ENCODE measurements at places on chromosomes 7 and 10.

DNA sequence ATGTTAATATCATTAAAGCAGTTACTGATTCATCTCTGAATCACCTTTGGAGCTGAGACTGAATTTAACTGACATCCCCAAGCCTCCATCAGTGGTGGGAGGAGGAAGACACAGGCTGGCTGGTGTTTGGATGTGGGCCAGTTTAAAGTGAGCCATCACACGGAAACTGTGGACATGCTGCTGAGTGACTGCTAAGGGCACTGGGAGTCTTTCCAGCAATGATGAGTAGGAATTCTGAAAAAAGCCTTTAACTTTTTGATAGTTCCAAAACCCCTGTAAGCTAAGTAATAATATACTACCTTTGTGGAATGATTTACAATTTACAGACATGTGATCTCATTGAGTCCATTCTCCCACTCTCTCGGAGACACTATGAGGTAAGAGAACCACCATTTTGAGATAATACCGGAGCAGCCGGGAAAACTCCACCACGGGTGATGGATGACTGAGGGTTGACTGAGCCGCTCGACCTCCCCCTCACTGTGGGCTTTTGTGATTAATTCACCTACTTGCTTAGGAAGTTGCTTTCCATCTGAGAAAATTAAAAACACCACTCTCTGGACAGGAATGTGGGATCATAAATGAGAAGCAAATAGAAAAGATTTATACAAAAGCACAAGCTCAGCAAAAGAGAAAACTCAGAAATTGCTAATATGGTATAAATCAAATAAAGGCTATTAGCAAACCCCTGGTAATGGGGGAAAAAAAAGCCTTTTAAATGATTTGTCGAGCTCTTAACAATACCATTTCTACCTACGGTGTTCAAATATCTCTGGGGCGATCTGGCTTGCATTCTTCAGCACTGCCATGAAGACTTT is 194.8 kb downstream of the FANK1 start:
- no peak for DNase-seq

DNA sequence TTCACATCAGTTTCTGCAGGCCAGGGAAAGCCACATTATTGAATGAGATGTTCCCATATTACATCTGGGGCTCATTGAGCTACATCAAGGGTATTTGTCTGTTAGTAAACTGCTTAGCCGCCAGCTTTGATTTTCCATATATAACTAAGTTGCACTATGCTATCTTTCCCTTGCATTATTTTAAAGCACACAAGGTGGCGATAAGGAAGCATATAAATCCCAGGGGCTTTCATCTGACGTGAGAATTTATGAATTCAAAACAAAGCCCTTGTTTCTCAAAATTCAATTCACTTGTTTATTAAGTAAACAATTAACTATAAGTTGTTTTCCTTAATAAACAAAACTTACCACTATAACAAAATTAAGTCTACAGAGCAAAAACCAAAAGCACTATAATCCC is 334.1 kb upstream of the TPK1 start:
- DNase-seq, result no peak

DNA sequence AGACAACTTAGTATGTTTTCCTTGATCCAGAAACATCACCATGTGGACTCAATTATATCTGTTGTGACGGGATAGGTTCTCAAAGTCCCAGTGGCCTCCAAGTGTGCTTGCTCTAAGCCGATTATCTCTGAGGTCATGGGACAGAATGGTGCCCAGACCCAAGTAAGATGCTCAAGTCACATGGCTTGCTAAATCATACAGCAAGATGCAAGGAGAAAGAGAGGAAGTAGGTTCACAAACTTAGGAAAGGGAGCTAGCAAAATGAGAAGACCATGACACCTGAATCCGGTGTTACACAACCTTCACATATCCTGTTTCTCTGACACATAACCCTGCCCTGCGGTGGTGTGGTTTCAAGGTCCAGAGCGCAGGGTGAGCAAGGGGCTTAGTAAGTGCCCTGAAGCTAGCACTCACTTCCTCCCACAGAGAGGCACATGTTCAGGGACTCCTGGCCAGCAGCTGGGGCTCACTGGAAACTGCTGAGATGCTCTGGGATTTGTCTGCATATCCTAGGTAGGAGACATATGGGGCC is 590.9 kb upstream of the ANKRD30A start:
- no peak for DNase-seq

DNA sequence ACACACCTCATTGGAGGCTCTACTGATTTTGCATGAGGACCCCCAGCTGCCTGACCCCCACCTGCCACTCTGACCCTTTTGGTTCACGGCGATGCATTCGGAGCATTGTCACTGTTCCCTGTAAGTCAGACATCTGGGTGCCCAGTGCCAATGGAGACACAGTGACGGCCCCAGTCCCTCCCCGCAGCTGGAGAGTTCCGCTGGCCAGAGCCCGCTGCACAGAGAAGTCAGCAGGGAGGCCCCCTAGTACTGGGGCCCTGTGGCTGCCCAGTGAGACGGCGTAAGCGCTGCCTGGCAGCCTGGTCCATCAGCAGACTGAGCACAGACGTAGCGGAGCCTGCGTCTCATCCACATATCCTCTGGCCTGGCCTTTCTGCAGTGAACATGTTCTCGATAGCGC is 77.5 kb downstream of the NKX6-2 start:
- DNase-seq, result no peak

- DNase-seq, result no peak
Observed at GRCh38 chr10:122498521-122498920, 37.2 kb downstream of the HTRA1 start.

DNA sequence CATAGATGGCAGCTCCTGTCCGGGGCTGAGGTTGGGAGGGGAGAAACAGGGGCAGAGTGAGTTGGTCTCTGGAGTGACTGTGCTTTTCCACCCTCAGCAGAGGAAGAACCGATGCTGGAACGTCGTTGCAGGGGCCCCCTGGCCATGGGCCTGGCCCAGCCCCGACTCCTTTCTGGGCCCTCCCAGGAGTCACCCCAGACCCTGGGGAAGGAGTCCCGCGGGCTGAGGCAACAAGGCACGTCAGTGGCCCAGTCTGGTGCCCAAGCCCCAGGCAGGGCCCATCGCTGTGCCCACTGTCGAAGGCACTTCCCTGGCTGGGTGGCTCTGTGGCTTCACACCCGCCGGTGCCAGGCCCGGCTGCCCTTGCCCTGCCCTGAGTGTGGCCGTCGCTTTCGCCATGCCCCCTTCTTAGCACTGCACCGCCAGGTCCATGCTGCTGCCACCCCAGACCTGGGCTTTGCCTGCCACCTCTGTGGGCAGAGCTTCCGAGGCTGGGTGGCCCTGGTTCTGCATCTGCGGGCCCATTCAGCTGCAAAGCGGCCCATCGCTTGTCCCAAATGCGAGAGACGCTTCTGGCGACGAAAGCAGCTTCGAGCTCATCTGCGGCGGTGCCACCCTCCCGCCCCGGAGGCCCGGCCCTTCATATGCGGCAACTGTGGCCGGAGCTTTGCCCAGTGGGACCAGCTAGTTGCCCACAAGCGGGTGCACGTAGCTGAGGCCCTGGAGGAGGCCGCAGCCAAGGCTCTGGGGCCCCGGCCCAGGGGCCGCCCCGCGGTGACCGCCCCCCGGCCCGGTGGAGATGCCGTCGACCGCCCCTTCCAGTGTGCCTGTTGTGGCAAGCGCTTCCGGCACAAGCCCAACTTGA is 2.7 kb downstream of the REPIN1 start:
- DNase-seq, result no peak

DNA sequence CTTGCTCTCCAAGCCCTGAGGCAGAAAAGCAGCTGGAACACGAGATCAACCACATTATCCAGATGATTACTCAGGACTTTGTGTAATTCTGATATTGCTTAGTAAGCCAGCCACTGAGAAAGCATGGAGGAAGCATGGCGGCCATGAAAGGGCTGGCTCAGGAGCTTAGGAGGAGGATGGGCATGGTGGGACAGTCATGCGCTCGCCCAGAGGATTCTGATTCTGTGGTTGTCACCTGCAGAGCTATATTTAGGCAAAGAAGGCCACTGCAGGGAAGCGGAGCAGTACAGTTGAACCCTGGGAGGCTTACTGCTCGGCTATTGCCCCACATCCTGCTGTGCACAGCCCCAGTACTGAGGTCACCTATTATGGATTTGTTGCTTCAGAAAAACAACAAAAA is 128.8 kb upstream of the DNAJB12 start:
- no peak for DNase-seq

GRCh38 chr7:21354284-21354683 is 73.6 kb upstream of the SP4 start:
- no peak for DNase-seq

Data from activated naive CD8-positive, alpha-beta T cell treated with anti-CD3 and anti-CD28 coated beads, Interleukin-2, amount 50 U/mL, for 16 hours (primary cell).